ENCODE measurements at places on chromosomes 7 and 10.

GRCh38 chr7:156993021-156993924, 17.2 kb downstream of the MNX1 start:
- DNase-seq, result no peak

GRCh38 chr10:97336446-97336845, 1.9 kb upstream of the FRAT2 start:
- DNase-seq, result no peak

- DNase-seq, result no peak
These were observed 8.5 kb upstream of the AOAH start for GRCh38 chr7:36732806-36733205.

GRCh38 chr10:88395677-88396076, 187.4 kb downstream of the RNLS start:
- DNase-seq, result no peak

GRCh38 chr7:127396184-127396583, 3.7 kb upstream of the ZNF800 start:
- no peak for DNase-seq

- DNase-seq, result no peak
These were observed 34.9 kb downstream of the ITGB1 start for GRCh38 chr10:32923134-32923533.

GRCh38 chr10:78044699-78045098, 11.0 kb downstream of the RPS24 start:
- no peak for DNase-seq

GRCh38 chr7:152144557-152145245, 119.2 kb downstream of the GALNT11 start:
- DNase-seq, result no peak

GRCh38 chr7:24800667-24801066, 43.4 kb upstream of the GSDME start:
- no peak for DNase-seq

DNA sequence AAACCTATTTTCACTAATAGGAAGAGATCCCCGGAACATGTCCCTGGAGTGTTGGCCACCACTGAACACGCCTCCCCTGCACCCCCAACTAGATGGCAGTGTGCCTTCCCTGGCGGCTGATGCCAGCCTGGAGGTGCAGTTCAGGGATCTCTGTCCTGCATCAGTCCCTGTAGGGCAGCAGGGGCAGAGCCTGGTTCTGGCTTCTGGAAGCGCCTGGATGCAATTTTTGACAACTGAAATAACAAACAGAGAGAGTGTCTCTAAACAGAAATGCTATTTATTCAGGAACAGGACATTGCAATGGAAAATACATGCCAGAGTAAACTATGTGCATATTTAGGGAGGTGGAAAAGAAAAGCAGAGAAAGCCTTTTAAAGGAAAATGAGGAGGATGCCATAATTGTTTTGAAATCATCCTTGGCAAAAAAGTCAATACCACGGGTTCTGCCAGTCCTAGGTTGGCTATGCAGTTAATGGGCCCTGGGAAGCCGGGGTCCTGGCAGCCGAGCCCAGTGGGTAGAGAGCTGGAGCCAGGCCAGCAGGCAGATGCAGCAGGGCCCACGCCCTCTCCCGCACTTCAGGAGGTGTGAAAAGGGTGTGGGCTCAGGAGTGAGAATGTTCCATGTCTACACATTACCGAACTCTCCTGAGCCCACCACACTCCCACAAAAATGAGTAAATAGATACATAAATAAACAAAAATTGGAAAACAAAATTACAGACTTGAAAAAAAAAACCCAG, 18.5 kb downstream of the ANTXRL start:
- no peak for DNase-seq

- DNase-seq, result peak; percentile 35
These were observed 18.9 kb downstream of the RCC1L start for GRCh38 chr7:75054744-75055143.

- DNase-seq, result peak; percentile 86
These were observed 721.9 kb downstream of the TNS3 start for GRCh38 chr7:46859963-46860475.

DNA sequence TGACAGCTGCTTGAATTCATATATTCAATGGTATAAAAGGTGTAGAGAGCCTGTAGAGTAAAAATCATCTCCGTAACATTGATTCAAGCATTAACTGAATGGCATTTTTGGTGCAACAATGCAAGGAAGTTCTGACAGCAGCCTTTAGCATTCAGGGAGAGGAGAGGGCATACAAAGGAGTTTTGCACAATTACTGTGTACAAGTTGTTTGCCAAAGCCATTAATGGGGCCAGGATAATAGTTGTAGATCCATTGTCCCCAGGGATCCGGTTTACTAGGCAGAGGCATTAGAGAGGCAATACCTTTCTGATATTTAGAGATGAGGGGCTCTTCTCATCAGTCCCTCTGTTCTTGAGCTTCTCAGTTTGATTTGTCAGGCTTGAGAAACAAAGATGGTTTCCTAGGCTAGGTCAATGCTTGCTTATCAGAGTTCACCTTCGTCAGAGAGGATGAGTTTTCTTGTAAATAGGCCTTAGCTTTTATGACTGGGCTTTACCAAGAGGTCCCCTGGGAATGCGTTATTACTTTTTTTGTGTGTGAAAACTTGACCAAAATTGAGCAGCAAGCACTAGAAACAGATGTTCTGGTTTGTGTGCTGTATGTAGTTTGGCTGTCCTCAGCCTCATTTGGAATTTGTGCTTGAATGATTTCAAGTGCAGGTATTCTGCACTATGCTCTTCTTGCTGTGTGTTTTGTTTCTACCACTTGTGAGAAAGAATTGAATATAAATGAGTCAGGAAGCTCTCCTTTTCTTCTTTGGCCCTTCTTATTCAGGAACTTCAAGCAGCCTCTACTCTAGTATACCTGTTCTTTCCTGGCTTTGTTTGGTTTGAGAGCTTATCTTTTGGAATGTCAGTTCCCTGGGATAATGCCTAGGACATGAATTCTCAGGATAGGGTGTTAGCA, 32.0 kb downstream of the SND1 start:
- DNase-seq, result peak; percentile 60

- DNase-seq, result no peak
These were observed 94.0 kb downstream of the GRK5 start for GRCh38 chr10:119301397-119301796.

GRCh38 chr10:74439213-74439612, 288.2 kb downstream of the ADK start:
- DNase-seq, result no peak

DNA sequence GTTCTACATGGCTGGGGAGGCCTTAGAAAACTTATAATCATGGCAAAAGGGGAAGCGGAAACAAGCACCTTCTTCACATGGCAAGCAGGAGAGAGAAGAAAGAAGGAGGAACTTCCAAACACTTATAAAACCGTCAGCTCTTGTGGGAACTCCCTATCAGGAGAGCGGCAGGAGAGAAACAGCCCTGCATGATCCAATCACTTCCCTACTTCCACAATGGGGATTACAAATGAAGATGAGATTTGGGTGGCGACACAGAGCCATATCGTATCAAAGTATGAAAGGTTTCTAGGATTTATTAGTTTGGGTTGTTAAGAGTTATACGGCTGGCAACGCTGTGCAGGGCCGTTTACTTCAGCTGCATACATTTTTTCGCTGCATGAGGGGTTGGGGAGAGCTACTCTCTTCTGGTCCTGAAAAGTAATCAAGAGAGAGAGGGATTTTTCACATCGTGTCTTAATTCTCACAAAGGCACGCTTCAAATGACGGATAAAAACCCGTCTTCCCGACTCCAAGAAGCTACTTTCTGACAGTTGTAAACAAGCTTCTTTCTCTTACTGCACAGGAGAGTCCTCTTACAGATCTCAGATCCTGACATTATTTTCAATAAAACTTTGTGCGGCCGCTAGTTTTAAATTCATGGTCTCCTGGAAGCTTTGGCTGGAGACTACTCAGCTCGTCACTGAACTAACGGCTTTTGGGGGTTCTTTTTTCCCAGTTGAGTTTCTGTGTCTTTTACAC, 751 bp upstream of the GTPBP10 start:
- no peak for DNase-seq

GRCh38 chr10:75498884-75499350, 67.5 kb downstream of the LRMDA start:
- DNase-seq, result no peak

- DNase-seq, result no peak
These were observed 261.7 kb upstream of the SEMA3C start for GRCh38 chr7:81180573-81180972.

- DNase-seq, result peak; percentile 36
These were observed 168.2 kb downstream of the ETV1 start for GRCh38 chr7:13821152-13821787.

DNA sequence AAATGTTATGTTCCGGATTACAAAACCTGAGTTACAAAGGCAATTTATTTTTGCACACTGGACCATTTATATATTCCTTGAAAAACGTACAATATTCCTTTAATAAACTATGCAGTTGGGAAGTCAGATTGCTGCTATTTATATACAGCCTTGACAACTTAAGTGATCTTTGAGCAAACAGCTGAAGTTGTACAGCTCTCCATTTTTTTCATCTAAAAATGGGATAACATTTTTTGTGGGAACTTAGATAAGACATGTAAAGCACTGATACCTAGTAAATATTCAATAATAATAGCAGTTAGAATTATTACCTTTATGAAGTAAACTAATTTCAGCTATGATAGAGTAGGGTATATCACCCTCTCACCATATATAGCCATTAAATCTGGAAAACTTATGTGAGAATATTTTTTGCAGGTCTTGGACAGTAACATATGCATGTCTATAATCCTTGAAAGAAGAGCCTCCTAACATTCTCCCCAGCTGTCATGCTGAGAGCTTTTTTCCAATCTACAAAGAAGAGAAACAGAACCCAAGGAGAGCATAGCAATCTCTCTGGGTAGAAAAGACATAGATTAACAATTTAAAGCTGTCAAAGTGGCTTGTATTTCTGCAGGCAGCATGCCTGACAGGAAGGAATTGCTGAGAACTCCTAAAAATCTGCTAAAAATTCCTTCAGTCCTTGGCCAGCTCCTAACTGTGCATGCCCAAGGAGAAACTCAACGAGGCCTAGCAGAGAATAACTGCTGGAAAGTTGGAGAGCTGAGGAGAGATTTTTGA, 326.0 kb downstream of the CRPPA start:
- no peak for DNase-seq

GRCh38 chr10:28155726-28156125, 147.1 kb downstream of the MPP7 start:
- no peak for DNase-seq

GRCh38 chr7:91543646-91544045, 279.4 kb downstream of the FZD1 start:
- no peak for DNase-seq

- DNase-seq, result no peak
These were observed 8.7 kb upstream of the CAMK2B start for GRCh38 chr7:44333911-44334733.

DNA sequence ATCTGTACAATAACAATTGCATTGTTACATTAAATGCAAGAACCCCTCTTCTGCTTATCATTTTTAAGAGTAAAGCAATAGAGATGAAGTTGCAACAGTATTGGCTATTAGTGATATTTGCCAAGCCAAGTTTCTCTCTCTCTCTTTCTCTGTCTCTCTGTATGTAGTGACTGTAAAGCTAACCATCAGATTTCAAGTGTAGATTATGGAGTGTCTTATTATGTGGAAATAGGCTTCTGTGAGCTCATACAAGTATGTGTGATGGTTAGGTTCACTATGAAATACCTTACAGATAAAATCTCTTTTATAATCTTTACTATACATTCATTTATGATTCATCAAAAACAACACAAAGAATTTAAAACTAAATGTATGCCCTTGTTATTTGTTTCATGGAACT, 28.6 kb upstream of the NRP1 start:
- DNase-seq, result no peak

- DNase-seq, result peak; percentile 98
These were observed 17.7 kb downstream of the ADAM8 start for GRCh38 chr10:133258818-133259601.

DNA sequence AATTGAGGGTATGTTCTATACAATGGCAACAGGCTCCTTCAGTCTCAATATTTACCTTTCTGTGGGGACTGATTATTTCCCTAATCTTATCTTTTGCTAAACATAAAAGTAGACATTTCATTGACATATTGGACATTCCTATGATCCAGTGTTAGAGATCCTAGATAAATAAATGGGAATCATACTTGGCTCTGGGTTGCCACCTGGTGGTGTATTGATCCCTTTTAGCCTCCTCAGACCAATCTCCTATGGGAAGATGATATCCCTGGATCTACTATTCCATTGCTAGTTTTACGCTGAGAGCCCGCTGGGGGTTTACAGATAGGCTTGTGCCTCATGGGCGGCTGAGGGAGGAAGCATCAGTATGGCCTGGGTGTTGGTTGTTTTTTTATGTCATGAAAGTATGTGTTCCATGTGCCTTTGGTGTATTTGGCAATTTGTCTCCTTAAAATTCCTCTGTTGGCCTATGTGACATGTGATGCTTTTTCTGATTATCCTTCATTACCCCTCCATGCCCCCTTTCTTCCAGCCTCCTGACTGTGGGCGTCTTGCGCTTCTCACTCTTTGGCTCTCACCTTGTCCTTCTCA, 18.8 kb downstream of the CELF2 start:
- no peak for DNase-seq

DNA sequence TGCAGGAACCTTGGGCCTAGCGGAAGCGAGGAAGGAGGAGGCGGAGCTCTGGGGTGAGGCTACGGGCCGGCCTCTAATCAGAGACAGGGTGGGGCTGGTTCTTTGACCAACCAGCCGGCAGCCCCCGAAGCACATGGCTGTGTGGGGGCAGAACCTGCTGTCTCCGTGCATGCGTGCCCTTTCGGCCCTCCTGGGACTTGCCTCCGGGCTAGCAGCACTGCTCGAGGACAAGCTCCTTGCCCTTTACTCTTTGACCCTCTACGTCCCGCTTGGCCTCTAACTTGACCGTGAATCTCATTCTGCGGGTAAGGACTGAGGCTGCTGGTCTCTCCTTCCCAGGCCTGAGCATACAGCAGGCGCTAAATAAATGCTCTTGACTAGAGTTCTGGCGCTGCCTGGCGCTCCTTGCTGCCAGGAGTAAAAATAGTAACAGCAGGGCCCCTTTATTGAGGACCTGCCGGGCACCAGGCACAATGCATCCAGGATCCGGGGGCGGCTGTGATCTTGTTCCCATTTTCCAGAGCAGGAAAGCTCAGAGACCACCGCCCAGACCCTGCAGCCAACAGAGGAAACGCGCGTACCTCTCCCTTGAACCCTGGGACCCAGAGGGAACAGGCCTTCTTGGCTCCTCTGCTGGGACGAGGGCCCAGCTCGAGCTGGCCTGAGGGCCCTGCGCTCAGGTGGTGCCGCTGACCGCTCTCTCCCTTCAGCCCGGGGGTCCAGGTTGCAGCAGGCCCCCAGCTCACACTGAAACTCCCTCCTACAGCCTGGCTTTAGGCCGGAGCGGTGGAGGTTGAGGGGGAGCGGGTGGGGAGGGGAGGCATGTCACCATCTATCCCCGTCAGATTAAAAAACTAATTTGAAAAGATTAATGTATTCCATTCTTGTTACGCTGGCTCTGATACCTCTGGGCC, 2.7 kb upstream of the COMTD1 start:
- no peak for DNase-seq

GRCh38 chr10:66804962-66805361, 120.9 kb upstream of the LRRTM3 start:
- no peak for DNase-seq

DNA sequence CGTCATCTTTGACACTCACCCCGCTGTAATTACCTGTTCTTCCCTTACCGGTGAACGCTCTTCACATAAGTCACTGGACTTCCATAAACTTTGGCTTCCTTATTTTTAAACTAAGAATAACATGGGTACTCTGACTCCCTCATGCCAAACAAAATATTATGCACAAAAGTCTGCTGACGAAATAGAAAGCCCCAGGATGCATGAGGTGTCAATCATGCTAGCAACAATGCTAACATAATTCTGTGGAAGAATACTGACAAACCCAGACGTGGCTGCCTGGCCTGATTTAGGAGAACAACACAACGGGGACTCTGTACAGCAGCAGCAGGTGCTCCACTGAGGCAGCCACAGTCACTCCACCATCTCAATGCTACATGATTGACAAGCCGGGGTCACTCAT, 137.5 kb downstream of the CCDC71L start:
- DNase-seq, result no peak
